ENCODE measurements at places on chromosomes 6 and 20.

DNA sequence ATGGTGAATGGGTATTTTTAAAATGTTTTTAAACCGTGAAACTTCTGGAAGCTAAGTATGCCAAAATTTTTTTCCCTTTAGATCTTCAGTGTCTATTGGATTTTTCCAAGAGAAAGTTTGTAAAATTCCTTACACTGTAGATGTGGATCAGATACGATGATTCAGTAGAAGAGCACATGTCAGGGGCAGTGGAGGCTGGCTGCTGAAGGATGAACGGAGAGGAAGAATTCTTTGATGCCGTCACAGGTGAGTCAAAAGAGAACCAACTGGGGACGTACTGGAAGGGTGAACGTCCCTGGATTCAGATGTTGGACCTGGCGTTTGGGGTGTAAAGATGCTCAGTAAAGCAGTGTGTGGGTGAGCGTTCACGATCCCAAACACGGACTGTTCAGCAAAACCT is 17.7 kb downstream of the OSBPL2 start:
- DNase-seq = no peak

- no peak for DNase-seq
Measured at GRCh38 chr6:72217626-72218025, 331.3 kb downstream of the RIMS1 start.

GRCh38 chr6:126064748-126065401 is 78.5 kb downstream of the TRMT11 start:
- DNase-seq = no peak

- DNase-seq = no peak
Measured at GRCh38 chr20:47764154-47764733, 21.0 kb downstream of the SULF2 start.

GRCh38 chr6:106613590-106613989 is 15.7 kb downstream of the RTN4IP1 start:
- no peak for DNase-seq

- peak; percentile 79 for DNase-seq
Measured at GRCh38 chr6:170295510-170296422, 4.9 kb upstream of the DLL1 start.

GRCh38 chr6:143724876-143725275 is 47.1 kb downstream of the PHACTR2 start:
- DNase-seq = no peak

DNA sequence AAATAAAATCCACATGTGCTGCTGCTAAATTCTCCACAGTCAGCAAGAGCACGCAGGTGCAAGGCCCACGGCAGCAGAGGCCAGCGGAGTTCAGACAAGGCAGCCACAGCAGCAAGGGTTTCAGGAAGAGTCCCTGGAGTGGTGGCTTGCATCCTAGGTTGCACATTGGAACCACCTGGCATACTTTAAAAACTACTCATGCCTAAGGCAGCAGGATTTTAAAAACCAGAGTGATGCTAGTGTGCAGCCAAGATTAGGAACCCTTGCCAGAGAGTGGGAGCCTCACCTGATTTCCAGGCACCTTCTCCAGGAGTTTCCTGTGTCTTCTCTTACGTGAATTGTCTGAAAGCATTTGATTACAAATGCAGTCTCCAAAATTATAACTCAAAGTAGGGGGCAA is 104.0 kb upstream of the GPR6 start:
- DNase-seq = no peak

- no peak for DNase-seq
Measured at GRCh38 chr6:53796791-53797190, 2.0 kb downstream of the LRRC1 start.

DNA sequence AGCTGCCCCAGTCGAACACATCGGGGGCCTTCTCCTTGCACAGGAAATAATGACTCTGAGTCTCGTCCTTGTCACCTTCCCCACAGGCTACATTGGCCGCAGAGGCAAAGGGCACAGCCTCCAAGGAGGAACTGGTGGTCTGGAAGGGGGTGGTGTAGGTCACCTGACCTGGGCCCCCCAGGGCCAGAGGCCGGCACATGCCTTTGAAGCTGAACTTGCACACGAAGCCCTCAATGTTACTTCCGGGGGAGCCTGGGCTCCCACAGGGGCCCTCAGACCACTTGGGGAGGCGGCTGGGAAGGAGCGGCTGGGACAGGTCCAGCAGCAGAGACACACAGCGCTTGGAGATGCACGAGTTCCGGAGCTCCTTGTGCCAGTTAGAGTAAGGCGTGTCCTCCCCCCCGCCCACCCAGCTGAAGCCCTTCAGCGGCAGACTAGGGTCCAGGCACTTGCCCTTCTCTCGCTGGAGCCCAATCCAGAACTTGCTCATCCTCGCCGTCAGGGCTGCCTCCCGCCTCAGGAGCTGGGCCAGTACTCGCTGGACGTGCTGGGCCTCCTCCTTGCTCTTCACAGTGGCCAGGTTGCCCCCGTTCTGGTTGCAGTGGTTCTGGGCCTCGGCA is 578 bp downstream of the CD93 start:
- DNase-seq = no peak

DNA sequence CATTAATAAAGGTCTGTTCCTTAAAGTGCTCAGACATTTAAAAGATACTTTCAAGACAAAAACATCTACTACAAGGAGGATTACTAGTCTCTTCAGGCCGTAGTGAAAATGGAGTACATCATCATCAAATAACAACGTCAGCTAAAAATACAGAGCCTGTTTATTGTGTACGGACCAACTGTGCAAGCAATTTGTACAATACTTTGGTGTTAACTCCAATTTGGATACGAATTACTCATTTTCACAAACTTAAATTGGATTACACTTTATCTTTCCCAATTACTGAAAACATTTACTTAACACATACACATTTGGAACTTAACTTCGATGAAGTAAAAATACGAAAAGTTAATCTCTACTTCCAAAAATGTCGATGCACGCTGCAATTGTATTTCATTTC is 802 bp downstream of the CYP39A1 start:
- no peak for DNase-seq

GRCh38 chr6:113428702-113429101 is 428.4 kb upstream of the MARCKS start:
- no peak for DNase-seq

GRCh38 chr20:47571426-47571825 is 69.7 kb downstream of the NCOA3 start:
- no peak for DNase-seq

DNA sequence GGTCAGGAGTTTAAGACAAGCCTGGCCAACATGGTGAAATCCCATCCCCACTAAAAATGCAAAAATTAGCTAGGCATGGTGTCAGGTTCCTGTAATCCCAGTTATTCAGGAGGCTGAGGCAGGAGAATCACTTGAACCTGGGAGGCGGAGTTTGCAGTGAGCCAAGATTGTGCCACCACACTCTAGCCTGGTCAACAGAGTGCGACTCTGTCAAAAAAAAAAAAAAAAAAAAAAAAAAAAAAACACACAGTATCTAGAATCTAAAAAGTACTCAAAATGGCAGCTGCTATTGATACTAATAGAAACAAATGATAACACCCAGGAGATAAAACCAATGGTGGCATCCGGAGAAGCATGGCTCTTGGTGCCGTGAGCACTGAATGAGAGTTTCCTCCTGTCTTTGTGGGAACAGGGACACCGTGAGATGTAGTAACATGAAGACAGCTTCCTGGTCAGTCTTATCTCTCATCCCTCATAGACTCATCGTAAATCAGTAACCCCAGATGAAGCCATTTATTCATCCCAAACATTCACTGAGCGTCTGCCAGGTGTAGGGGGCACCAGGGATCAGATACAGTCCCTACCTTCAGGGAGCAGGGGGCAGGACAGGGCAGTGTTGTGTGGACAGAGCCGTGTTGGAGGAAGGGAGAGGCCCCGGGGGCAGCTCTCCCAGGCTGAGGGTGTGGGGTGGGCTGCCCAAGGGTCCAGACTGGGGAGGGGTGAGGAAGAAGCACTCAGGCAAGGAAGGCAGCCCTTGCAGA is 66.1 kb downstream of the SYNJ2 start:
- DNase-seq = no peak

DNA sequence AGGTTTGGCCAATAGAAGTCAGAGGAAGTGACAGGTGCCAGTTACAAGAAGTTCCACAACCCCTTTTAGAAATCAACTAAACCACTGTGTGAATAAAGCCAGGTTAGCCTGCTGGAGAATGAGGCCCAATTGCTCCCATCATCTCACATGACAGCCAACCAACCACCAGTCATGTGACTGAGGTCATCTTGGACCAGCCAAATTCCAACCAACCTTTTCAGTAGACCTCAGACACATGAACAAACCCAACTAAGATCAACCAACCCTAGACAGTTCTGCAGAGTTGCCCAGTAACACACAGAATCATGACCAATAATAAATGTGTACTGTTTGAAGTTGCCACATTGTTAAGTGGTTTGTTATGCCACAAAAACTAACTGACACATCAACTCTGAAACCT is 44.6 kb upstream of the GGTLC1 start:
- DNase-seq = no peak

GRCh38 chr6:142906945-142907470 is 38.0 kb downstream of the HIVEP2 start:
- DNase-seq = no peak

- peak; percentile 72 for DNase-seq
Measured at GRCh38 chr6:139027620-139028182, 844 bp upstream of the ABRACL start.

- no peak for DNase-seq
Measured at GRCh38 chr6:162798546-162799266, 70.9 kb downstream of the PACRG start.

DNA sequence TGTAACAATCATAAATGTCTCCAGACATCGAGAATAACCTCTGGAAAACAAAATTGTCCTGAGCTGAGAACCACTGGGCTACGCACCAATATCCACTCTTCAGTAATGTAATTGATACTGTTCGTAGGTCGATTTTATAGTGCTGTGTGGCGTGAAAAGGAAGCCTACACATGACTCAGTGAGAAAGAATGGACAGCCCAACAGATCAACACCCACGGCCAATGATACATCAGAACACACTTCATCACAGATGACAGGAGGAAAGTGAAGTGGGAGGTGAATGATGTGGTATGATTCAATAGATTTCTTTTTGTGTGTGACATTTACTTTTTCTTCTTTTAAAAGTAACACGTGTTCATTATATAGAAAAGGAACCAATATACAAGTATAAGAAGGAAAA is 93.5 kb downstream of the RPS12 start:
- DNase-seq = no peak

DNA sequence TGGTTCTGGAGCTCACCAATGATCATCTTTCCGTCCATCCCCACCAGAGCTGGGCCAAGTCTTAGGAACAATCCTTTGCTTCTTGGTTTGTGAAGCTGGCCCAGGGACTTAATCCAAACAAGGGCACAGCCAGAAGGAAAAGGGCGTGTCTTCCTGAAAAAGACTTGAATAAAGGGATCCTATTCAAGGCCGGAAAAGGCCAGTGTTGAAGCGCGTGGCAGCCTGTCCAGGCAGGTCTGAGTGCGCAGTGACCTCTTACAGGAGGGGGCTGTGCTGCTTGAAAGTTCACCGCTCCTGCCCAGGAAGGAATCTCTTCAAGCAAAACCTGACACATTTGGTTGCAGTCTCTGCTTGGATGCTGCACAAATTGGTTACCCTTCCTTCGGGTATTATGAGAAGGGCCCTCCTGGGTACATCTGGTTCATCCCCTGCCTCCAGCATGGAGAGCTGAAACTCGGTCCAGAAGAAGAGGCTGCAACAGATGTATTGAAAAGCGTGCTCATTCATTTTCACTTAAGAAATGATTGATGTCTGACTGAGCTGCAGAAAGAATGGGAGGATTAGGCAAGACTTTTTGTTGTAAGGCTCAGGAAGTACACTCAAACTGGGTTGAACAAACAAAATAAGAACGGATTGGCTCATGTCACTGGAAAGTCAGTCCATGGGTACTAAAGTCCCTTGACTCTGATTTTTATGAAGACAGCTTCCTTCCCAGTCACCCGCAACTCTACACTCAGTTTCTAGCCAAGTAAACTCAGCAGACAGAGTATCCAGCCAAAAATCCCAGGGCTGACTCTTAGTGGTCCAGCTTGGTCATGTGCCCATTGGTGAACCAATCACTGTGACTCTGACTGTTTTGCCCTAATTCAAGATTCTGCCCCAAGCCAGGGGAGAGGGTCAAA is 136.3 kb downstream of the TFAP2C start:
- DNase-seq = no peak

DNA sequence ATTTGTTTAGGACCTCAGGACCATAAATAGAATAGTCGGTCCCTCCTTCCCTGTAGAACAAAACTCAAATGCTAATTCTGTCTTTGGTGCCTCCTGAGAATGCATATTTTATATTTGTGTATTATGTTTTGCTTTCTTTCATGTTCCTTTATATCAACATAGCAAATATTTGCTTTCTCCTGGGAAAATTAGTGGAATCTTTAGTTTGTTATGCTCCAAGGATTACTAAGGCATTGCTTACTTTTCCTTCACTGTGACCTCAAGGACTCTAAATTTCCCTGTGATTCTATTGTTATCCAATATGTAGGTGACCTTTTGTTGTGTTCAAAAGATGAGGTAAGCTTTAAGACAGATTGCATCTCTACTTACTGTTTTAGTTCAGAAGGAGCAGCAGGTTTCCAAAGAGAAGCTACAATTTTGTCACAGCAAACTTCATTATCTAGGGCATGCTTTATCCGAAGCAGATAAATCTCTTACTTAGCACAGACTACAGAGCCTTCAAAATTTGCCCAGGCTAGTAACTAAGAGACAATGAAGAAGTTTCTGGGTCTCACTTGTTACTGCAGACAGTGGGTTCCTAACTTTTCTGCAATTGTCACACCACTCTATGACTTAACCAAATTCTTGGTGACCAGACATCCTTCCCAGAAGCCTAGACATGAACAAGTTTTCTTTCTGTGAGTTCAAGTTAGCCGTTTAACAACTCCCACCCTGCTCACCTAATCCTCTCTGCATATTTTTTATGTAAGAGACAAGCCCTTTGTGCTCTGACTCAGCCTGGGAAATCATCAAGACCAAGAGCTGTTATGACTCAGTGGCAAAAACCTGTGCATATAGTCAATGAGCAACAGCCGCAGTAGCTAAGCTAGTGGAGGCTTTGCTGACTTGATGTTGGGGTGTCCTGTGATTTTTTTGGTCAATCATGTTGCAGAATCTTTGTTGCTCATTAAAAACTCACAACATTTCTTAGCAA is 378.8 kb downstream of the QKI start:
- no peak for DNase-seq

DNA sequence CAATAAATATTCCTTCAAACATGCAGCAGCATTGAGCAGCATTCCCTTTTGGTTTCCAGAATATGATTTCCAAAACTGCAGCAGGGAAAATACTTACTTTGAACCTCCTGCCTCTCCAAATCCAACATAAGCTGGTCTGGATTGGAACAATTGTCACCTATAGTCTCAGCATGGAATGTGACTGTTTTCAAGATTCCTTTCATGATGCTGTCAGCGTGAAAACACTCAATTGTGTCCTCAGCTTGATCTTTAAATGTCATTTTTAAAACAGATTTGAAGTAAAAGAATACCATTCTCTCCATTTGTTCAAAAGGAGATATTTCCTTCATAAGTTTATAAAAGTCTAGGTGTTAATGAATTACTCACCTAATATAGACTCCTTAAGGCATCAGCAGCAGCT is 993.9 kb downstream of the EYS start:
- no peak for DNase-seq

- DNase-seq = no peak
Measured at GRCh38 chr6:170034294-170034693, 256.6 kb downstream of the DLL1 start.
